ENCODE measurements at places on chromosomes 2 and 18.

GRCh38 chr18:62437235-62438017 lies 85.4 kb upstream of the ZCCHC2 start:
- no peak for DNase-seq

DNA sequence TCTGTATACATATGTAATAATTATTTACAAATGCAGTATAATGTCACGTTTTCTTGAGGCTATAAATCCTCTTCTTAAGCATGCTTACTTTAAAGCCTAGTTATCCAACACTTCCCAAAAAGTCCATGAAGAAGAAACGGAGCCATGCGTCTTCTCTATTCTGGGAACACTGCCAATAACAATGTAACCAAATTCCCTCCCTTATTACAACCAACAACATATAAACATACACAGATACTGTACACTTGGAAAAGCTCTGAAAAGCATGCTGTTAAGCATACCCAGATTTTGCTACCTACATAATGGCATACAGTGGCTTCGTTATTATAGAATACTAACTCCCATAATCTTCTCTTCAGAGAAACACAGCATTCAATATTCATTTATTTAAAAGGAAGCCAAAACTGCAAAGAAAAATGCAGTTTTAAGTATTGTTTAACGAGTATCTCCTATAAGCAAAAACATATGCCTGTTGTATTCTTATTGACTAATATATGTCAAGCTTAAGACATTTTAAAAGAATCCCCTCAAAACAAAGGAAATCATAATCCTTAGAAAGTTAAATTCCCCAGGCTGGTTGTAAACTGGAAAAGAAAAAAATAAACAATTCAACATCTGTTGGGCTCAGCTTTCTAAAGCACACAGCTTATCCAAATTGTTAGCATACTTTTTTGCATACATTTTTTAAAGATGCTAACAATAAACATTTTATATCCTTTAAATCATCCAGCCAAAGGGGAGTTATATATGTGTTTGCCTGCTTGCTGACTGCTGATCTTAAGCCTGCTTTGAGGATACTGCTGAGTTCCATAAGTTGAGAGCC lies 83.4 kb downstream of the SLC25A12 start:
- no peak for DNase-seq

GRCh38 chr2:103605071-103605780 lies 843.4 kb downstream of the TMEM182 start:
- DNase-seq = no peak

GRCh38 chr2:157256626-157257025 lies 879 bp upstream of the GALNT5 start:
- peak; percentile 68 for DNase-seq

DNA sequence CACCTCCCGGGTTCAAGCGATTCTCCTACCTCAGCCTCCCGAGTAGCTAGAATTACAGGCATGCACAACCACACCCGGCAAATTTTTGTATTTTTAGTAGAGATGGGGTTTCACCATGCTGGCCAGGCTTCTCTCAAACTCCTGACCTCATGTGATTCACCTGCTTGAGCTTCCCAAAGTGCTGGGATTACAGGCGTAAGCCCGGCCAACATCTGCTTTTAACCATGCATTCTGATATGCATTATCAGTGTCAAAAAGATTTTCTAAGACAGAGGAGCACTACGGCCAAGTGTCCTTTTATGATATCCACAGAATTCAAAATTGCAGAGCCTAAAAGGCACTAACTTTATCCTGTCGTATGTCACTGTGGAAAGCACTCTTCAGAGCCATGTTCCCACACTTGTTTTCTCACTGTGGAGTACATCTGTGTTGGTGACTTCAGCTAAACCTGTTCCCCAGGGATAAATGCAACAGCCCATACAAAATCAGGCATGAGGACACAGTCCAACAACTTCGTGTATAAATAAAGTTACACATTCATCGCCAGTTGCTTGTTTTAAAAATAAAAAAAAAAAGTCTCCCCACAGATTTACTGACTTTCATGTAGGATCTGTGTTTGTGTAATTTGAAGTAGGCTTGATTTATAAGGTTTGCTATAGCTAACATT lies 56.4 kb downstream of the STK25 start:
- no peak for DNase-seq

DNA sequence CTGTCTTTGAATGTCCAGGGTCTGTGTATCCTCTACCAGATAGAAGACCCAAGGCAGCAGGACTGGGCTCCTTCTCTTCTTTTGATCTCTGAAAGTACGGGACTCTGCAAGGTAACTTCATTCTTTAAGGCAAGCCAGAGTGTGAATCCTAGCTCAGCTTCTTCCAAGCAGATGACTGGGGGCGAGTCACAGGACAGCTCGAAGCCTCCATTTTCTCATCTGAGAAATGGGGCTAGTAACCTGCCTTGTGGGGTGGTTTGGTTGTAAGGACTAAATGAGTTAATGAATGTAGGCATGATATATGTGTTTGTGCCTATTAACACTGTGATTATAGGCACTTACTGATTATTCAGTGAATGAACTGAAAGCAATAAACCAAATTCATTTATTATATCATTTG lies 46.7 kb downstream of the DGKD start:
- DNase-seq = no peak

DNA sequence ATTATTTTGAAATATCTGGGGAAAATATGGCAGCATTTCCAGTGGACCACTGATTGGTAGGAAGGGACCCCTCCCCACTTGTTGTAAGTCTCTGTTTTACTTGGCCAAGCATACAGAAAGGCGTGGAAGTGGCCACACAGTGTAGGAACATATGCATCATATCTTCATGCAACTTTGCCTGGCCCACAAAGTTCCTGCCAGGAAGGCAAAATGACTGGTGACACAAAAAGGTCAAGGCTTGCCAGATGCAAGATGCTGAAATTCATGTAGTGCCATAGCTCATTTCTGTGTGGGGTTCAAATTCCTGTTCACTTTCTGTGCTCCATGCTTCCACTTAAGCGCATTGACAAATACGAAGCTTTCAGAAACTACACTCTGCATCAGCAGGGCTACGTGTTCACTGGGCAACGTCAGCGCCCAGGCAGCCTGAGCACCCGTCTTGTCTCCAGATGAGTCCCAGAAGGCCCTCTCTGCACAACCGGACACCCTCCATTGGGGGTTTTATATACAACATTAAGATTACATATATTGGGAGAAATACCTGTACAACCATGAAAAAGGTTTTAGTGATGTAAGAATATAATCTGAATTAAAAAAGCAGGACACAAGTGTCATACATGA lies 3.6 kb downstream of the DYNC2LI1 start:
- DNase-seq = peak; percentile 33

- no peak for DNase-seq
These were observed 46.0 kb downstream of the CIB4 start for GRCh38 chr2:26595146-26595545.

- DNase-seq = no peak
These were observed 1879.4 kb upstream of the PIK3C3 start for GRCh38 chr18:40075616-40076015.
